ENCODE measurements at places on chromosomes 3 and 15.

- no peak for DNase-seq
Observed at GRCh38 chr3:138043266-138044029, 33.5 kb downstream of the CLDN18 start.

DNA sequence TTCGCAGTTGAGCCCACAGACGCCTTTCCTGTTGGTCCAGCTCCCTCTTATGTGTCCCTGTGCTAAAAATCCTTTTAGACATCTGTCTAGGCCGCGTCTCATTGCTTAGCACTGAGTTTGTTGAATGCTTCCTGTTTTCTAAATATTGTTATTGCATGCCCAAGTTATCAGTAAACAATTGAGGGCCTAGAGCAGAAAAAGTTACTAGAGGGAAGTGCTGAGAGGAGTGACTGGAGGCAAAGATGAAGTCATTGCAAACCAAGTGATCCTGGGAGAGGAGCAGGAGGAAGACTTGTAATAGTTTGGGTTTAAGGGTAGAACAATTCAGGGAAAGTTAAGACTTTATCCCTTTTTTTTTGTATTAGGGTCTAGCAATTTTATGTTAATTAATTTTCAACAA is 88.1 kb downstream of the DCUN1D1 start:
- DNase-seq: no peak

DNA sequence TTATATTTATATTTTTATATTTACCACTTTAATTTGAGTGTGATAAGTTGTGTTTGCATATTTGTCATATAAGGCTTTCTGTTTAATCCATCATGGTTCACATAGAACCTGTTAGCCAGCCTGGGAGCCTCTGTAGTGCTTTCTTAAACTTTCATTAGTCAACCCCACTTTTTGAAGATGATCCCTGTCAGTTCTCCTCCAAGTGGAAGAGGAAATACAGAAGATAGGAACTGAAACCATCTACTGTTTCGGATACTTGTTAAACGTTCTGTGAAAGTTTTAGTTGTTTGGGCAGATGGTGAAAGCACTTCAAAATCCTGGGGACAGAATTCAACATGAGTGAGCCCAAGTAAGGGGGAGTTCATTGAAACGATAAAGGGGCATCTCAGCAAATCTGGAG is 4.6 kb upstream of the SAMMSON start:
- no peak for DNase-seq

DNA sequence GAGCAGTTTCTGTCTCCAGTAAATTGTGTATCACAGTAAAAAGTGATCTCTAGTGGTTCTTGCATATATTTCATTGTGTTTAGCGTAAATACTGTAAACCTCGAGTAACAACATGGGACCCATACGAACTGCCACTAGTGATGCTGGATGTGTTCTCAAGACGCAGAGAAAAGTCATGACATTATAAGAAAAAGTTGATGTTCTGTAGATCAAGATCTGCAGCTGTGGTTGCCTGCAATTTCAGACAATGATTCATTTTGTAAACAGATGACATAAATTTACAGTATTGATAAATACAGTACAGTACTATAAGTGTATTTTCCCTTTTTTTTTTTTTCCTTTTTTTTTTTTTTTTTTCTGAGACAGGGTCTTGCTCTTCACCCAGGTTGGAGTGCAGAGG is 100.1 kb downstream of the DPH6 start:
- no peak for DNase-seq

DNA sequence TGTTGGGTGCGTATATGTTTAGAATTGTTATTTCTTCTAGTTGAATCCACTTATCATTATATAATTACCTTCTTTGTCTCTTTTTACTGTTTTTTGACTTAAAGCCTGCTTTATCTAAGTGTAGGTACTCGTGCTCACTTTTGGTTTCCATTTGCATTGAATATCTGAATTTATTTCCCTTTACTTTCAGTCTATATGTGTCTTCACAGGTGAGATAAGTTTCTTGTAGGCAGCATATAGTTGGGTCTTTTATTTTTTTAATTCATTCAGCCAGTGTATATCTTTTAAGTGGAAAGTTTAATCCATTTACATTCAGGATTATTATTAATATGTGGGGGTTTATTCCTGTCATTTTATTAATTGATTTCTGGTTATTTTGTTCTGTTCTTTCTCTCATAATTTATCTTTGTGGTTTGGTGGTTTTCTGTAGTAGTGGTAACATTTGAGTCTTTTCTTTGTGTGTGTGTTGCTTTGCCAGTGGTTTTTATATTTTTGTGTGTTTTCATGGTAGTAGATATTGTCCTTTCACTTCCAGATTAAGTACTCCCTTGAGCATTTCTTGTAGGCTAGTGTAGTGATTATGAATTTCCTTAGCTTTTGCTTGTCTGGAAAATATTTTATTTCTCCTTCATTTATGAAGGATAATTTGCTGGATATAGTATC is 27.3 kb downstream of the STT3B start:
- no peak for DNase-seq

GRCh38 chr3:71514621-71515020 is 68.9 kb downstream of the FOXP1 start:
- no peak for DNase-seq

GRCh38 chr3:149832086-149832485 is 19.1 kb downstream of the RNF13 start:
- DNase-seq: no peak

- DNase-seq: no peak
Observed at GRCh38 chr3:136505676-136506075, 246.5 kb downstream of the STAG1 start.

DNA sequence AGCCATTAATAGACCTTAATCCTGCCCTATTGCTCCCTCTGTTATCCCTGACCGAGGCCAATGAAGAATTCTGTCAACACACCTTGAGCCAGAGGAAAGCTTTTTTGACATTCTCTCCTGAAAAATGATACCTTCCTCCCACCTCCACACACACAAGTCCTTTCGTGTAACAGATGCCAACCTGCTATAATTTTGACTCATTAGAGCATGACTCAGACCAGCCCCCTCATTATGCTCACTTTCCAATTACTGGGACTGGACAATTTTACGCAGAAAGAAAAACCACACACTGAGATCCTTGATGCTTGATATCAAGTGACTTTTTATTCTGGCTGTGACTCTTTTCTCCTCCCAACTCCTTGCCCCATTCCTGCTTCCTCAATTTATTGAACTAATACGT is 50.9 kb downstream of the LSAMP start:
- DNase-seq: no peak

DNA sequence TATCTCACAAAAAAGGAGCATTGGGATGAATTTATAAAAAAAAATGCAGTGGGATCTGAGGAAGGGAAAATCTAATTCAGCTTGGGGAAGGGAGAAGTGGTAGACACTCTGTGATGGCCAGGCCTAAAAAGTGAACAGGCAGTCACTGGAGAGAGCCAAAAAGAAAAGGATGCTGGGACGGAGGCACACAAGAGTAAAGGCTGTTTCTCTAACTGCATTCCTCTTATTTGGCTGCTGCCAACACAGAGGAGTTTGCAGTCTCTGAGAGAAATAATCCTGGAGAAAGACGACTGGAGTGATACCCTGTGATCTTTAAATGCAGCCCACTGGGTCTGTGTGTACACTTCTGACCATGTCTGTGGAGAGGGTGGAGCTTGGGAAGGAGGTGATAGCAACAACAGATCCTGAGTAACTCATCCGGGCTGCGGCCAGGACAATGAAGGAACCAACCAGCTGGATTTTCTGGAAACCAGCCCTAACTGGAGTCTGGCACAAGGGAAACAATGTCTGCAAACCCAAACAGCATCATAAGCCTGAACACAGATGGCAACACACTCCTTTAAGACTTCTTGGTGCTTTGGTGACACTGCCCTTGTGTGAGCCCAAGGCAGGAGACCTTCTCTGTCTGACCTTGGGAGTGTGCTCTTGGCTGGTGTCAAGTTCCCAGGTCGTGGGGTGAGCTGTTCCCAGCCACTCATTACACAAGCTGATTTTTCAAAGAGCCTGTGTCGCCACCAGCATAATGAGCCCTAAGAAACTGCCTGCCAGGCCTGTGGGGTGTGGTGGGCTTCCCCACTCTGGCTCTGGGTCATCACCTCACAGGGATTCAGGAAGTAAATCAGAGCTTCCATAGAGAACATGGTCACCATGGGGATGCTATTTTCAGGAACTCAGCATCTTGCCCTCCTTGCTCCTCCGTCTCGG is 8.0 kb downstream of the FYCO1 start:
- no peak for DNase-seq

- DNase-seq: no peak
Observed at GRCh38 chr3:181631901-181632300, 79.8 kb upstream of the SOX2 start.

GRCh38 chr3:45236964-45237363 is 10.9 kb upstream of the TMEM158 start:
- no peak for DNase-seq

- DNase-seq: no peak
Observed at GRCh38 chr3:189659571-189659970, 28.4 kb downstream of the TP63 start.

- DNase-seq: no peak
Observed at GRCh38 chr3:67699882-67700281, 45.5 kb upstream of the SUCLG2 start.

DNA sequence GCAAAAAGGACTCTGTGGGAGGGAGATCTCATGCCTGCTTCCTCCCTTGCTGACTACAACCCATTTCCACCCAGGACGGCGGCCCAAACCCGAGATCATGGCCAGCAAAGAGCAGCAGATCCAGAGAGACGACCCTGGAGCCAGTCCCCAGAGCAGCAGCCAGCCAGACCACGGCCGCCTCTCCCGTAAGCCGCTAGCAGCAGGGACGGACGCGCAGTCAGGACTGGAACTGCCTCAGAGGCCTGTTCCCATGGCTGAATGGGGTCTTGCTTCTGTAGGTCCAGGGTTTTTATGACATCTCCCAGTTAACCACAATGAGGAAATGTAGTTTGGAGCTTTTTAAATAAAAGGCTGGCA is 67.2 kb downstream of the BOC start:
- DNase-seq: no peak

DNA sequence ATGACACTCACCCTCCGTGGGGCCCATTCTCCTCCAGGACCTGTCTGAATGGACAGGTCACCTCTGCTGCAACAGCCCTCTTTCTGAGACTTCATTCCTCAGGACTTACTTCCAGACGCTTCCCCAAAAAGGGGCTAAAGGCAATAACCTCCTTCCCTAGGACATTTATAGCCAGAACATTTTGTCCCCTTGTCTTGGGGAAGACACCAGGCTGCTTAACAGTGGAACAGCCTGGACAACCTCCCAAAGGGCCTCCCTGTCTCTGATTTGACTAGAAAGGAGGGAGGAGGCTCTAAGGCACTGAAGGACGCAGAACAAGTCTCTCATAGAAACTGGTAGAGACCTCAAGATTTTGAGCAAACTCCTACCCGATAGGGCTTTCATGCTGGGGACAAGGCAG is 32.7 kb downstream of the ADCY5 start:
- DNase-seq: no peak

GRCh38 chr15:42385206-42385979 is 26.1 kb downstream of the CAPN3 start:
- no peak for DNase-seq

- no peak for DNase-seq
Observed at GRCh38 chr15:66883284-66883911, 181.4 kb downstream of the SMAD6 start.

DNA sequence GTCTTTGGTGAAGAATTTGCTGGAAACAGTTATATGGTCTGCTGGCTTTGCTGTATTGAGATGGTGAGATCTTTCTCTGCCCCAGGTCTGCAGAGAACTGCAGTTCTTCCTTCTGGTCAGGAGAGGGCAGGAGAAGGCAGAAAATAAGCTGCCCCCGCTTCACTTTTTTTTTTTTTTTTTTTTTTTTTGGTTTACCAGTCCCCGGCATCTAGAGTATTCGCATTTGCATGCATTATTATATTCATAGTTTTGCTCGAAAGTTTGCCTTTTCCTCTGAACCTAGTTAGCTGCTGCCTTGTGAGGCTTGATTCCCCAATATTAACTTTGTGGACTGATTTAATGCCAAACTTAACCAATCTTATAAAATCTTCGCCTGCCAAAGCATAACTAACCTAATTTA is 10.6 kb upstream of the PARL start:
- DNase-seq: peak; percentile 66

GRCh38 chr3:194294199-194294894 is 56.8 kb downstream of the CPN2 start:
- DNase-seq: no peak

Data from CD4-positive, alpha-beta T cell treated with Interleukin-4 for 4 hours (primary cell).